ENCODE measurements at places on chromosomes 2 and 18.

GRCh38 chr2:228945710-228946109, 325.4 kb downstream of the PID1 start:
- DNase-seq: no peak

- no peak for DNase-seq
These were observed 190.7 kb upstream of the CCDC68 start for GRCh38 chr18:55149994-55150393.

- DNase-seq: peak; percentile 6
These were observed 14.4 kb downstream of the ARID5A start for GRCh38 chr2:96550787-96551604.

- DNase-seq: no peak
These were observed 51.9 kb downstream of the SDC1 start for GRCh38 chr2:20173064-20173463.

DNA sequence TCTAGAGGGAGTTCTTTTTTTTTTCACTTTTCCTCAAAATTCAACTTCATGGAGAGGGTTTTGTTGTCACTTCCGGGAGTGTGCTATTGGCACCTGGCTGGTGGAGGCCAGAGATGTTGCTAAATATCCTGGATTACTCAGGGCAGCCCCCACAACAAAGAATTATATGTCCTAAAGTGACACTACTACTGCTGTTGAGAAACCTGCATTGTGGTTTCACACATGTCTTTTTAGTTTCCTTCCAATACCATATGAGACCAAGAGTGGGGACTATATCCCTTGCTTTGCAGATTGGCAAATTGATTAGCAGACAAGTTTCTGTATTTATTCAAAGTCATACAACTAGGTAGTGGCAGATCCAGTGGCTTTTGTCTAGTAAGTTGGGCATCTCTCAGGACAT, 826.8 kb downstream of the TRIB2 start:
- peak; percentile 35 for DNase-seq

DNA sequence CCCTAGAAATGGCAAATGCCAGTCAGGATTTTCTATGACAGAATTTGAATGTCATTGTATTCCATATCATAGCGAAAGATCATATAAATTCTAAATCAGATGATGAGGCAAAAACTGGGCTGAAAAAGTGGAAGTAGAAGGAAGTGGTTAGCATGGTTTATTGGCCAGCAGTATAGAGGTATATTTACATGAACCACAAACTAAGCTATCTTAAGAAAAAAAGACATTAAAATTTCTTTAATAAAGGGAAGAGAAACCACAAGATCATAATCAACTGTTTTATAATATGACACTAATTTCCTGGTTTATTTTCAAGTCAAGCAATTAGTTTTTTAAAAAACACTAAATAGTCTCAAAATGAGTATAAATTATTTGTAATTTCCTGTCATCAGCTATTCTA, 123.2 kb upstream of the LRP1B start:
- no peak for DNase-seq

DNA sequence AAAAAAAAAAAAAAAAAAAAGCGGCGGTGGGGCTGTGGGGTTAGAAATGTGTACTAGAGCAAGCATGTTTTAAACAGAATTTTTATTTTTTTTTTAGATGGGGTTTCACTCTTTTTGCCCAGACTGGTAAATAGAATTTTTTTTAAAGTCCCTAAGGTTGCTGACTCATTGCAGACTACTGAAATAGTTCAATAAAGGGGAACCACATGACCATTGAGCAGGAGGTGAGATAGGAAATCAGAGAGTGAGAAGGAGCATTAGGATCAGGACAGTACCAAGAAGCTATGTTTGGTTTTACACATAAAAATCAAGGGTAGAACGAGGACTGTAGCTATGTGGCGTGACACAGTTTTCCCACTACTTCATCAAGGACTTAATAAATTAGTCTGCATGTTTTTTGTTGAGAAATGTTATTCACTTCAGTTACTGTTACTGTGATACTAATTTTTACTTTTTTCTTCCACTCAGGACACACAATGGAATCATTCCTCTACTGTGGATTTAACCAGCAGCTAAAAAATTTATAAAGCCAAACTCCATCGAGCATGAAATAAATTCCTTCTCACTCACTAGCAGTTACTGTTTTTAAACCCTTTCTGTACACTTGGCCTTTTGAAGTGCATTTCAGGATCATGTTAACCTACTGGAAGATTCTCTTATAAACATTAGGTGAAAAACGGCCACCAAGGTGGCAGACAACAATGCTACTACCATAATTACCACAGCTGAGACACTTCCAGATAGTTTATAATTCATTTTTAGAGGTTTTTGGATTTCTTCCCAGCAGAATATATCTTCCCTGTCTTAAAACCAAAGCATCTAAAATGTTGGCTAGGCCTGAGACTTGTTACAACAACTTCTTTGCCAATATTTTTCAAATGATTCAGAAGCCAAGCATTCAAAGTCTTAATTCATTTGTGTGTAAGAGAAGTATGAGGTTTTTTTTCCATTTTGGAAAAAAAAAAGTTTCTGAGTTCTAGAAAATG, 33.2 kb downstream of the LAMA1 start:
- DNase-seq: no peak

DNA sequence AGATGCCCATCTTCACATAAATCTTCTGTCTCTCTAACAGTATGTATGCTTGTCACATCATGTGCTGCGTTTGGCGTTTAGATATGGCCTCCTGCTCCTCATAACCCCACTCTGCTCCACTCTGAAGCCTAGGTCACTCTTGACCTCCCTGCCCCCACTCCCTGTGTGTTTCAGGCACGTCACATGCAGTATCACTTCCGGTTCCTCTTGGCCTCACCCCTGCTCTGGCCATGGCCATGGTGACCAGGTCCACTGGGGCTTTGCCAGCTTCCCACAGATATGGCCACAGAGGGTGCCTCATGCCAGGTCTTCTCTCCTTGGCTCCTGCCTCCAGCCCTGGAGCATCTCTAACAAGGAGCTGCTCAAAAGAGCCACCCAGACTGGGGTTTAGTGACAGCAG, 160.0 kb downstream of the RNF152 start:
- DNase-seq: no peak

DNA sequence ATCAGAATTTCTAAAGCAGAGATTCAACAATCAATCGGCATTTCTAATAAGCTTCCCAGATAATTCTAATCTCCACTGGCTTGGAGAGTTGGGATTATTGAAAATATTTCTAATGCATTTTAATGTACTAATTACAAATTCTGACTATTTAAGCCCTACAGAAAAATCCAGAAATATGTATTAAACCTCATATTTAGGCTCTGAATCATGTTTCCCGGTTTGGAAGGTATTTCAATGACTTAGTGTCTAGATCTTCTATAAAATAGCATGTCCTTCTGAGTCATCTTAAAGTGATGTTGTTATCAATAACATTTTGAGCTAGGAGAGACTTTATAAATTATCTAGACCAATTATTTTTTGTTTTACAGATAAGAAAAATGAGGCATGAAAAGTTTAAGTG, 258.8 kb upstream of the NRXN1 start:
- no peak for DNase-seq

All from RPMI8226 (cell line).